ENCODE measurements at places on chromosomes 13 and 19. TPM values are rescaled to one million over a fixed set of nuclear protein-coding genes. Genes with fewer than 3 reads are reported as not detected.
A peak's percentile ranks its signal among the peaks of the same experiment; 100 is the strongest.

Gene GADD45B
- total RNA-seq, result 708 TPM

Gene ZNF723
- not detected for total RNA-seq

Gene ZNF154
- 7.6 TPM for total RNA-seq

Gene RAB20
- total RNA-seq, result 16.0 TPM

Gene IFNL1
- total RNA-seq, result not detected

Gene S1PR5
- not detected for total RNA-seq

DNA sequence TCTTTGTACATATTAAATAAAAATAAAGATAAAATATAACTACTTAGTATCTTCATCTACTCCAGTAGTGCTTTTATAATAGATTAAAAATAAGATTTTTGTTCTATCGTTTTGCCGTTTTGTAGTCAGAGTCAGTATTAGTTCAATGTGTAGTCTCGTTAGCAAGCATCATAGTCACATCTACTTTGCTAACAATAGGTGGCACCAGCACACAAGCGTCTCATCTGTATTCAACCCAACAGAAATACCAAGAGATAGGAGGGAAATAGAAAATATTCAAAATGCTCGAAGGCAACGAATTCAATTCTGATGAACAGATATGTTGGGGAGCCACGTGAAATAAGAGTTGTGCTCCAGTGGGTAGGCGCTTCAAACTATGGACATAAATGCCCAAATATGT lies 21.4 kb upstream of the MICU2 start:
- DNase-seq, result no peak

- DNase-seq, result no peak
Measured at GRCh38 chr19:38384209-38385027, 3.4 kb downstream of the GGN start.

DNA sequence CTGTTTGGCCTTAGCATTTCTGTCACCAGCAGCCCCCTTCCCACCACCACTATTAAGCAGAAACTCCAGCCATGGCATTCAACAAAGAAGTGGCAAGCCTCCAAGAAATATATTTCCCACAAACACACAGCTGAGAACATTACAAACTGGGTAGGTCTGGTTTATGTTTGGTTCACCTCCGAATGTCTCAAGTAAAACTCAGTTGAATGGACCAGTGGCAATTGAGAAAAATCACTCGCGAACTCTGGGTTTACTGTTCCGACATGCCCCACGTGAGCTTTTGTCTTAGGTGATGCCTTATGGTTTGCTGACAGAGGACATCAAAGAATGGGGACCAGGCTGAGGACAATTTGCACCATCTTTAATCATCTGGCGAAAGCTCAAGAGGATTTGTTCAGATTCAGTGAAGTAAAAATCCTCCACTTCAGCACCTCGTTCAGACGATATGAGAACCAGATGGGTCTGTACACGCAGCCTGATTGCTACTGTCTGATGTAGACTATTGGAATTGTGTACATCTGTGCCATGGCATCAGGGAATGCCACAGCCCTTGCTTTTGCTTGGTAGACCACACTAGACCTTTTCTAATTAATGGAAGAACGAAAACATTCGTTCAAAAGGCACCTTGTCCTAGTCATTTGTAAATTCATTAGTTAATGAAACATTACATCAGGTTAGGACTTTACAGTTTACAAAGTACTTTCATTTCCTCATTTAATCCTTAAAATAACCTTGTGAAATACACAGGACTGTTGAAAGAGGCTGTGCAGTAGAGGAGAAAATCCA lies 59.4 kb downstream of the SLC10A2 start:
- no peak for DNase-seq

- no peak for DNase-seq
Measured at GRCh38 chr13:99585609-99586008, 84.3 kb downstream of the TM9SF2 start.

- DNase-seq, result peak; percentile 72
Measured at GRCh38 chr19:54271106-54271505, 9.8 kb downstream of the LILRB2 start.

GRCh38 chr19:49588365-49589122 lies 2.4 kb upstream of the PRR12 start:
- DNase-seq, result no peak

DNA sequence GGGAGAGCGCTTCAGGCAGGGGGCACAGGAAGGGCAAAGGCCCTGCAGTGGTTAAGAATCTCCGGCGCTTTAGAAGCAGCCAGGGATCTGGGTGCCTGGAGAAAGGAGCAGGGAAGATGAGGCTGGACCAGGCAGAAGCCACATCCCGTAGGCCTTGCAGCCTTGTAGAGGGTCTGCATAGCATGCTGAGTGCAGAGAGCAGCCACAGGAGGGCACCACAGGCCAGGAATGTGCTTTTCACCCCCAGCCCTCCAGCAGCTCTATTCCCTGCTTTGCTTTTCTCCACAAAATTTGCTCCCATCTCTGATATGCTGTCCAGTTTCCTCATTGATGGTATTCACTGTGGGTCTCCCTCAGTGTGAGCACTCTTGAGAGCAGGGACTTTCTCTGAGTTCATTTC lies 5.7 kb downstream of the WDR62 start:
- no peak for DNase-seq

DNA sequence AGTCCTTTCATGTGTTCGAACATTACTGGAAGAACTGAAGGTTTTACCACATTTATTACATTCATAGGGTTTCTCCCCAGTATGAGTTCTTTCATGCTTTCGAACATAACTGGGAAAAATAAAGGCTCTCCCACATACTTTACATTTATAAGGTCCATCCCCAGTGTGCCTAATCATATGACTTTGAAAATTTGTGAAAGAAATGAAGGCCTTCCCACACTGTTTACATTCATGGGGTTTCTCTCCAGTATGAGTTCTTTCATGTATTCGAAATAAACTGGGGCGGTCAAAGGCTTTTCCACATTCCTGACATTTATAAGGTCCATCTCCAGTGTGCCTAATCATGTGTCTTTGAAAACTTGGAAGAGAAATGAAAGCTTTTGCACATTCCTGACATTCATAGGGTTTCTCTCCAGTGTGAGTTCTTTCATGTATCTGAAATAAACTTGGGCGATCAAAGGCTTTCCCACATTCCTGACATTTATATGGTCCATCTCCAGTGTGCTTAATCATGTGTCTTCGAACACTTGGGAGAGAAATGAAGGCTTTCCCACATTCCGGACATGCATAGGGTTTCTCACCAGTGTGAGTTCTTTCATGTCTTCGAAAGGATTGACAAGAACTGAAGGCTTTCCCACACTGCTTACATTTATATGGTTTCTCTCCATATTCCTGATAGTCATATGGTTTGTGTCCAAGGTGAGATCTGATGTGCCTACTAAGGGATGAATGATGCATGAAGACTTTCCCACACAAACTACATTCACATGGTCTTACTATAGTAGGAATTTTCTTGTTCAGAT lies 24.0 kb downstream of the ZNF564 start:
- DNase-seq, result no peak

- no peak for DNase-seq
Measured at GRCh38 chr13:113337556-113337955, 26.4 kb downstream of the GRTP1 start.

Data from sigmoid colon (tissue), 7 donors.